ENCODE measurements at places on chromosomes 16 and 17. TPM values are rescaled to one million over a fixed set of nuclear protein-coding genes. Genes with fewer than 3 reads are reported as not detected.

GUCY2D gene
- 1.4 TPM for total RNA-seq

TNFRSF13B gene
- not detected for total RNA-seq

CYTH1 gene
- 8.3 TPM for total RNA-seq

ANKFN1 gene
- not detected for total RNA-seq

ACE gene
- total RNA-seq: 1.9 TPM

PIPOX gene
- total RNA-seq: not detected

ALOX12B gene
- not detected for total RNA-seq

CA4 gene
- total RNA-seq: not detected

PLXDC1 gene
- not detected for total RNA-seq

CBFA2T3 gene
- total RNA-seq: not detected

ARL2BP gene
- 109 TPM for total RNA-seq

HMOX2 gene
- 79.6 TPM for total RNA-seq

UMOD gene
- not detected for total RNA-seq

ADAM11 gene
- 0.53 TPM for total RNA-seq

MYH2 gene
- under 0.01 TPM for total RNA-seq

PRRT2 gene
- total RNA-seq: not detected

KRTAP2-3 gene
- total RNA-seq: 0.89 TPM
